Naive thymus-derived CD4-positive, alpha-beta T cell (primary cell): ENCODE measurements at places on chromosomes 7 and 10.

- DNase-seq: no peak
These were observed 147.9 kb upstream of the FRMD4A start for GRCh38 chr10:14478604-14479003.

- no peak for DNase-seq
These were observed 32.7 kb downstream of the SLC35B4 start for GRCh38 chr7:134284011-134284410.

GRCh38 chr10:62018131-62018911 is 116.8 kb downstream of the ARID5B start:
- DNase-seq: no peak

- no peak for DNase-seq
These were observed 54.3 kb downstream of the EGFR start for GRCh38 chr7:55073051-55073511.

GRCh38 chr10:73785721-73786511 is 510 bp downstream of the ZSWIM8 start:
- DNase-seq: peak; percentile 65

DNA sequence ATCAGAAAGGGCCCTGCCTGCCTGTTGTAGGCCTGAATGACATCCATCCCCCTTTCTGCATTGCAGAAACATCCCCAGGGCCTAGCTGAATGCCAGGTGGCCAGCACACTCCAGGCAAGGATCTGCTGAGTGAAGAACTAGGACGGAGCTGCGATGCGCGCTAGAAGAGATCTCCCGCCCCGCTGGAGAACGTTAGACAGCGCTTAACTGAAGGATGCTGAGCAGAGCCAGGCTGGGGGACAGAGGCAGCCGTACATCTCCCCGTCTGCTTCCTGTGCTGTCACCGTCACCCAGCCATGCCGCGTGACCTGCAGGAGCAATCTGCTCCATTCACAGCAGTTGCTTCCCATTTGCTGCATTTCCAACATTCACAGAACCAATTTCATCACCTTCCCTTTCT is 73.3 kb downstream of the FAM53B start:
- DNase-seq: no peak

DNA sequence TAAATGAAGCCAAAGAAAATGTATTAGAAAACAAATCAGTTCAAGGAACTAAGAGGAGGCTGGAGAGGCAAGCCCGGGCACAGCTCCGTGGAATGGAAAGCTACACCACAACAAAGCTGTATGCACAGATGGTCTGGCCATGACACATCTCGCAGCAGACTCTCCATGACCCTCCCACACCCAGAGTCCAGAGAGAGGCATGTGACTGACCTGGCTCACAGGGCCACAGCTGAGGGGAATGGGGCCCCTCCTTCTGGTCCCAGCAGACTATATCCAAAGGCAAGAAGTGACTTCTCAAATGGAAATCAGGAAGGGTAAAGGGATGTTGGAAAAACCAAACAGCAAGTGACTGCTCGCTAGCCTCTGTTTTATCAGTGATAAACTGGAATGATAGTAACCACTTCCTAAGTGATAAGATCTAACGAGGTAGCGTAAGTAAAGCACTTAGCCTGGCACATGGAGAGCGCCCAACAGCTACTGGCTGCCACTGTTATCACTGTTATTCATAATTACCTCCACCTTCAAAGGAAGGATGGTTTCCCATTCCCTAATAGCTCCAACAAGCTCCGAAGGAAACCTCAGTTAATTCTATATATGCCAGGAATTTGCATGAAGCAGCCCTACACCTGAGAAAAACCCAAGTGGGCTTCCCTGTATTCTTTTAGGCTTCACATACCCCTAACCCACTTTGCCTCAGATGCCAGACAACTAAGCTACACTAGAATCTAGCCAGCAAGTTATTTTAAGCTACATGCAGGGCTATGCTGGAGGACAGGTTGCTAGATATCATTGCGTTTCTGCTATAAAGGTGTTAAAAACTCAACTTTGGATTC is 8.4 kb downstream of the OSBPL3 start:
- DNase-seq: no peak

DNA sequence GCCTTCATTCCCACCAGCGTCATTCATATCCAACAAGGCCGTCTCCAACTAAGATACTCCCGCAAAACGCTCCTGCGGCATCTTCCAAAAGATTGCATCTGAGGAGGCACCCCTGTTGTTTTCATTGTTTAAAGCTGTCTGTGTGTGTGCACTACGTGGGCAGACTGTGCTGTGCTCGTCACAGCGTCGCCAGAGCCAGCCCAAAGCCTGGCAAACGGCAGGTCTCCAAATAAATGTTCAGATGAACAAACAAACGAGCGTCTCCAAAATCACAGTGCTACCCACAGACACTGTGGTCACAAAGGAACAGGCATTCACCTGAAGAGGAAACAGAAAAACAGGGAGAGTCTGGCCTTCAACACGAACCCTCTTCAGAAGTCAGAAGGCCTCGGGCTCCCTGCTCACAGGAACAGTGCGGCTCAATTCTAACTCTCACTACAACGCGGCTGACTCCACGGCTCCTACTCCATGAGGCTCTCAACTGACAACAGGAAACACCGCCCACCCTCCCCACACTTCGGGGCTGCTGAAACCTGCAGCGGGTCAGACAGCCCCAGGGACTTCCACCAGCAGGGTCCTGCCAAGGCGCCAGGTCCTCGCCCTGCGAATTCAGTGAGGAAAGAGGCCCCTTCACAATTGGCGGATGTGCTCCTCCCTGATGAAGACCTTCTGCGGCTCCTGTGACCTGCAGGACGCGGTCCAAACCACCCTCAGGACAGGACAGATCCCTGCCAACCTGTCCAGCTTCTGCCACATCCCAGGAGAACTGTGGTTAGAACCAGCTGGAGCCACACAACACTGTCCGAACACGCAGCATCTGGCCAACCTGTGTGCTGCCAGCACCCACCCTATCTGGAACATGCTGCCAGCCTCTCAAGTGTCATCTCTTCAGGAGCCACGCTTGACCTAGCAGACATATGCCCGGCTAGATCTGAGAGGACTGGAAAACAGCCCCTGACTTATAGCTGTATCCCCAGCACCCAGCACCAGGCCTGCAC is 36.1 kb downstream of the MAD1L1 start:
- DNase-seq: no peak

DNA sequence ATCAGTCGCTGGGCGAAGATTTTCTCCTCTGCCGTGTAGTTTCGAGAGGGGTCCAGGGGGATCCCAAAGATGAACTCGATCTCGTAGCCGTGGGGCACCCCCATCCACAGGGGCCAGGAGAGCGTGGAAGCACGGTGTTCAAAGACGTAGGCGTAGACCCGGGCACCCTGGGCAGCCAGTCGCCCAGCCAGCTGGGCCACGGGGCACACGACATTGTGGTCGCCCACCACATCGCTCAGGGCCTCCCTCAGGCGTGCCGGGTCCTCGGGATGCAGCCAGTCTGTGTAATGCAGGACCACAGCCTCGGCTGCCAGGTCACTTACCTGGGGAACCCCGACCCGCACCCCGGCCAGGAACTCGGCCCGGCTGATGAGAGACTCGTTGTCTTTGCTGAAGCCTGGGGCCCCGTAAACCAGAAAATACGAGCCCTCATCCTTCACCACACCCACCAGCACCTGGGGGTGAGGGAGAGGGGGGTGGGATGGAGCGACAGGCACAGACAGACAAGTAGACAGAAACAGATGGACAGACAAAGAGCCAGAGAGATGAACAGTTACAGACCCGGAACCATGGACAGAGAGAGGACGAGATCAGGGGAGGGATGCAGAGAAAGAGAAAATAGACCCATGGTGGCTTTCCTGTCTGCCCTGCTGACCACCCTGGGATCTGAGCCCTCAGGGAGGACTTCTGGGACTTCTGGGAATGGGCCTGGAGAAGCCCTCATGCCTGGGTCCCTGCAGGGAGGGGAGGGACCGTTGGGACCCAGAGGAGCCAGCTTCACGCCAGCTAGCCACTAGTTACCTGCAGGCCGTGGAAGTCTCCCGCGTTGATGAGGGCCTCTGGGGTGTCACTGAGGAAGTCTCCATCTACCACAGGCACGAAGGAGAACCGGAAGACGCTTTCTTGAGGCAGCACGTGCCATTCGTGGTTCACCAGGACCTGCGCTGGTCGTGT is 3.0 kb downstream of the ACHE start:
- DNase-seq: no peak

DNA sequence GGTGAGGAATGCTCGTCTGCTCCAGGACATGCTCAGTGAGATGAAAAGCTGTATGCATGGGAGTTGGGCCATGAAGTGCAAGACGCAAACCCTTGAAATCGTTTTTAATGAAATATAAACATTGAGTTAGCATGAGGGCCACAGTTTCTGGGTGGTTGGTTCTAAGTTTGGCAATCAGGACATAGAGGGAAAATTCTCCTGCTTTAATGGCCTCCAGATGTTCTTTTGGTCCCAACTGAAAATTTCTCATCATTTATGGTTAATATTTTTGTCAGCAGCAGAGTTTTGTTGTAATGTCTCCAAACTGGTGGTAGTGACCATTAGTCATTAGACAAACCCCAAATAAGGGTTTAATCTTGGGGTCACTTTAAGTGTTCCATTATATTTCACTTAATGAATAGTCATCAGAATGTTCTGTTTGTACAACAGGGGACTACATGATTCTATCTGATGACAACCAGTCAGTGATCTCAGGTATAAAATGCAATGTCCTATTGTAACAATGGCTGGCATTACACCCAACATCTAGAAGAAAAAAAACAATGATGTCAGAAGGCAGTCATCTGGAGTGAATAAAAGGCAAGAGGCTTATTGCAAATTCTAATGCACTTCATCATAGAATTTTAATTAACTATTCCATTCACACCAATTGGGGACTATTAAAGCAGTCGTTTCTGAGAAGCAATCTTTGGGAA is 197.4 kb downstream of the JCAD start:
- DNase-seq: no peak

- no peak for DNase-seq
These were observed 33.7 kb downstream of the DDC start for GRCh38 chr7:50531401-50531911.

DNA sequence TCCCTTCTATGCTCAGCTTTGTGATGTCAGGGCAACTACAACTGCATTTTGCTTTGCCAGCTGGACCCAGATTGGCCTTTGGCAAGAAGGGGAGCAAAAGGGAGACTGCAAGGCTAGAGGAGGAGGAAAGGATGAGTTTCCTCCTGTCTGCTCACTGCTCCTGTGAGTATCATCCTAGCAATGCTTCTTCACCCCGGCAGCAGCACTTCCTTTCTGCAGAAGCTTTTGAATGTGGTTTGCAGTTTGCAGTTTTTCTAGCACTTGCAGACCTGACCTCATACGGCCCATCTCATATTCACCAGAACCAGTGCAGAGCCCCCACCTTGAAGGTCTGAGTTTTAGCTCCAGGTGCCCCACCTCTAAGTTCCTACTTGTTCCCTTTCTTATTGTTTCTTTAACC is 14.8 kb downstream of the C7orf33 start:
- no peak for DNase-seq

- no peak for DNase-seq
These were observed 13.5 kb upstream of the TSPAN13 start for GRCh38 chr7:16739863-16740622.

DNA sequence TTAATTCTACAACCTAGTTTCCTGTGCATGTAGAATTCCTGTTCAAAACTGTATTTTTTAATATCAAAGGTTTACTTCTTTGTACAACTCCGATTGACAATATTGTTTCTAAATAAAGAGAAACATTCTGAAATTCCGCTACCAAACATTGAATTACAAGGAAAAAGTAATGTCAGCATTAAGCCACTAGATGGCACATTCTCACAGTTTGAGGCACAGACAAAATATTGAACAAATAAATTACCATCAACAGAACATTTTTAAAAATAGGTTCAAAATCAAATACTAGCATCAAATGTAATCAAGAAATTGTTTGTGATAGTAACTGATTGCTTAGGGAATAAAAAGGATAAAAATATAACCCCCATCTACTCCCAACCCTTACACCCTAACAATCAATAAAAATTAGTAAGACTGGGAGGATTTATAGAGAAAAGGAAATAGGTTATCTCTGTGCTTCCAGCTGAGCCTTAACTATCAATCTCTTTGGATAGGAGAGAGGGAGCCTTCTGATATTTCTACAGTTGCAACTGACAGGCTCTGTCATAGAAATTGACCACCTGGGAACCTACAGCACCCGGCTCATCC is 86.6 kb upstream of the C7orf33 start:
- peak; percentile 45 for DNase-seq

DNA sequence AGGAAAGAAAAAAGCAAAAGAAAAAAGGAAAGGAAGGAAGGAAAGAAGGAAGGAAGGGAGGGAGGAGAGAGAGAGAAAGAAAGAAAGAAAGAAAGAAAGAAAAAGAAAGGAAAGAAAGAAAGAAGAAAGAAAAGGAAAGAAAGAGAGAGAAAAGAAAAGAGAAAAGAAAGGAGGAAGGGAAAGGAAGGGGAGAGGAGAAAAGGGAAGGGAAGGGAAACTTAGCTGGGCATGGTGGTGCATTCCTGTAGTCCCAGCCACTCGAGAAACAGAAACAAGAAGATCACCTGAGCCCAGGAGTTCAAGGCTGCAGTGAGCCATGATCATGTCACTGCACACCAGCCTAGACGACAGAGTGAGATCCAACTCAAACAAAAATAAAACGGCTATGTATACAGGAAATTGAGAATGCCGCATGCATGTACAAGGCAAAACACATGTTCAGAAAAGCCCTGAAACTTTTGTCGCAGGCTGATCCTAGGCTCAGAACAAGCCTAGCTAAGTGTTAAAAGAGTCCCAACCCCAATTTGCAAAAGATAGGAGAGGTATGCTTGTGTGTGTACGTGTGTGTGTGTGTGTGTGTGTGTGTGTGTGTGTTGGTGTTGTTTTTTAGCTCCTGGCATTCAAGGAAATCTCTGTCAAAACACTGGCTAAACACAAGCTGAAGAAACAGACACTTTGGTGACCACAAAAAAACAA is 6.6 kb upstream of the NPC1L1 start:
- no peak for DNase-seq

DNA sequence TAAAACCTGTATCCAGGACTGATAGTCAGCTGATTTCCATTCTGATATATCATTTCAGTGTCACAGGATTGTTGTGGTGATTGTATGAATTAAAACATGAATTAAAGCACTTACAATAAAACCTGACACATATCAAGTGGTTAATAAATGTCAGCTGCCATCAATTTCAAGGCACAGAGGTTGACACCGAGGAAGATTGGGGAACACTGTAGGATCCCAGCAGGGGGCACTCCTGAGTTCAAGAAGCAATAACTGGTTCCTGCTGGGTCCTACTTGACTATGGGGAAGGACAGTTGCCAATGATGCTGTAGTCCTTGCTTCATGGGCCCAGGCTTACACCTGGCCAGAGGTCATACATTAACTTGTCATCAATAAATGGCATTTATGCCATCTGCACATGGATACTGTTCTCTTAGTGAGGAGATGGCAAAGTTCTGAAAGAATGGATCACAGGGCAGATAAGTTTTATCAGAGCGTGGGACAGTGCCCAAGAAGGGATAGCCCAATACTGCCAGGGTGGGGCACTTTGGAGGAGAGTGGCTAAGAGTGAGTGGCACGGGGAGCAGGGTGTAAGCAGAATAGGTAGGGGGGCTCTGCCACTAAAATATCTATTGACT is 24.1 kb downstream of the FZD1 start:
- no peak for DNase-seq
